ENCODE measurements at places on chromosomes 4 and X.

GRCh38 chr4:8434251-8435073 is 6.1 kb downstream of the ACOX3 start:
- DNase-seq: no peak

- DNase-seq: no peak
These were observed 184.9 kb downstream of the NSUN7 start for GRCh38 chr4:40934676-40935075.

GRCh38 chrX:17546356-17546755 is 171.4 kb downstream of the NHS start:
- DNase-seq: no peak

DNA sequence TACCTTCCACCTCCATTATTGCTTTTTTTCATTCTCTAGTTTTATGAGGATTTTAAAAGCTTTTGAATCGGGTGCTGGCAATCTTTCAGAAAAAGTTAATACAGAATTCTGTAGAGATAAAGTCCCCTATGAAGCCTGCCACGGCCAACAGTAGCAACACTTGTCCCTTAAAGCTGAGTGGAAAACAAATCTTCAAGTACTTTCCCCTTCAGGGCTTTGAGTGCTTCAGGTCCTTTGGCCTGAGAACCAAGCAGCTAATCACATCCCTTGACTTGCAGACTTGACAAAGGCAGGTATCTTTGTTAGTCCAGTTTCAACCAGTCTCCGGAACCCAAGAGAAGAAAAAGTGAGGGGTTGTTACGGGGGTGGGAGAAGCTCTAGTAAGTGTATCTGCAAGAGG is 144.4 kb downstream of the ATG4A start:
- no peak for DNase-seq

- DNase-seq: no peak
These were observed 44.9 kb upstream of the NDST4 start for GRCh38 chr4:115158296-115158695.

GRCh38 chr4:10371869-10372471 is 85.3 kb downstream of the ZNF518B start:
- DNase-seq: no peak

DNA sequence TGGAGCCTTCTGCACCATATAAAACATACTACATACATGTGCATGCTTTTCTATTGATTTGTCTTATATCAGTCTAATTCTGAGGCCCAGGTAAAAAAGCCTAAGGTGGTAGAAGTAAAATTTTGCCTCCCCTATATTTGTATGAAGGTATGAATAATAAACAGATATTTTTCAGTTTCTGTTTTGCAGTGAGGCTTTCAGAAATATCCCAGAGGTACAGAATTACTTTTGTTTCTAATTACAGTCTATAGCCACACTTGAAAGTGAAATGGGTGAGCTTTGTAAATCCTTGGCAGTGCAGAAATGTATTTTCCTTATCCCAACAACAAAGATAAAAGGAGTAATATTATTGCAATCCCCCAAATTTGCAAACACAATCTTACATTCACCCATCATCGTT is 59.5 kb downstream of the DDX60 start:
- no peak for DNase-seq
